Astrocyte of the hippocampus (primary cell): ENCODE measurements at places on chromosomes 12 and 14.

DNA sequence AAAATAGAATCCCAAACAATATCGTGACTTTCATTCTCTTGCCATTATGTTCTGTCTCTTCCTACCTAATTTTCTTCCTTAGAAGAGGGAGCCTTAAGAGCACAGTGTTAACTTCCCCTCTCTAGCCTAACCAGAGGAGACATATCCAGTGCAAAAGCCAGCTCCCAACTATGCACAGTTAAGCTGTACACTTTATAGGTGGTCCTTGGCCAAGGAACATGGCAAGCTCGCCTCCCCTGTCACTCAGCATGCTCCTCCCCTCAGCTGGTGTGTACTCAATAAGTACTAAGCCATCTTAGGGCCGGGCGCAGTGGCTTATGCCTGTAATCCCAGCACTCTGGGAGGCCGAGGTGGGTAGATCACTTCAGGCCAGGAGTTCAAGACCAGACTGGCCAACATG, 255.1 kb upstream of the TMPO start:
- no peak for DNase-seq

GRCh38 chr14:51328772-51329353, 88.8 kb downstream of the TMX1 start:
- DNase-seq: no peak

- DNase-seq: no peak
These were observed 127.7 kb upstream of the PLEKHG7 start for GRCh38 chr12:92574911-92575570.

DNA sequence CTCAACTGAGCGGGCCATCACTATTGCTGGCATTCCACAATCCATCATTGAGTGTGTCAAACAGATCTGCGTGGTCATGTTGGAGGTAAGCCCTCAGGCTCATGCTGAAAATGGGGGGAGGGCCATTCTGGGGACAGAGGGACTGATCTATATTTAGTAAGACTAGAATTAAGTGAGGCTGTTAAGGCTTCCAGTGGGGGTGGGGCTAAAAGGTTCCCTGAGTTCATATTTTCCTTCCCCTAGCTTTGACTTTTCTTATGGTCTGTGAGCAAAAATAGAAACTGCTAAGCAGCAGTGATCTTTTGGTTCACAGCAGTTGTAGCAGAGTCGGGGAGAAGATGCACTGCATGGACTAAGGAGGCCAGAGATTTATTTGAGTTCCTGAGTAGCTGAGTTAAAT, 9.2 kb downstream of the PCBP2 start:
- no peak for DNase-seq

DNA sequence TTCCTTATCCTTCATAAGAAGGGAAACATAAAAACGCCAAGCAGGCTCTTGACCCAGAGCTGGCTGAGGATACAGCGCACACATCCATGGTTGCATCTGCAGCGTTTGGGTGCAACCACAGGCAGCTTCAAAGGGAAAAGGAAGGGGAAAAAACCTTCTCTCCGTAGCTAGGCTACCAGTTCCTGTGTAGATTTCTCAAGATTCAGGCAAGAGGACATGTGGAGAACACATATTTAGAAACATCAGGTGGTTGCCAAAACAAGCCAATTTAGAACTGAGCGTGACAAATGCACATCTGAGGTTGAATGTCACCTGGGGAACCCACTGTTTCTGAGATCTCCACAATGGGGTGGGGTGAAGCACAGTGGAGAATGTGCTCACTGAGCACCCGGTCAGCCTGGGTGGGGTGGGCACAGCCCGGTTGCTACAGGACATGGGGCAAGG, 78.3 kb upstream of the BDKRB2 start:
- no peak for DNase-seq

DNA sequence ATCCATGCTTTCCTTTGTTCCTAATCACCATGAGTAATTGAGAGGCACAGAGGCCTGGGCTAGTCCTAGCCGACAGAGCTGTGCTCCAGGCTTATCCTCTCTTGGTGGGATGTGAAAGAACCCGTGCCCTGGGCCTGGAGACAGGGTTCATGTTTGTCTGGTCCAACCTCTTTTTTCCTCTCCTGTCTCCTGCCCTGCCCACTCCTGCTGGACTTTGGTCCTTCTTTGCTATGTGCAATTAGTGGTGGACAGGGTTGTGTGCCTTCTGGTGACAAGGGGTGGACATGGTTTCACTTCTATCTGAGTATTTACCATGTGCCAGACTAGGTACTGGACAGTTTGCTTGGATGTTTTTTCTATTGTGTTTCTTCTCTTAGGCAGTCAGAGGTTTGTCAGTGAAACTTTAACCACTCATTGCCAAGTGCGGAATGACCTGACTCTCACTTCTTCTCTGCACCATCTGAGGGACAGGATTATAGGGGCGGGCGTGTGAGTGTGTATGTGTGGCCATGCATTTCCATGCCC, 126.1 kb downstream of the SMOC1 start:
- no peak for DNase-seq

DNA sequence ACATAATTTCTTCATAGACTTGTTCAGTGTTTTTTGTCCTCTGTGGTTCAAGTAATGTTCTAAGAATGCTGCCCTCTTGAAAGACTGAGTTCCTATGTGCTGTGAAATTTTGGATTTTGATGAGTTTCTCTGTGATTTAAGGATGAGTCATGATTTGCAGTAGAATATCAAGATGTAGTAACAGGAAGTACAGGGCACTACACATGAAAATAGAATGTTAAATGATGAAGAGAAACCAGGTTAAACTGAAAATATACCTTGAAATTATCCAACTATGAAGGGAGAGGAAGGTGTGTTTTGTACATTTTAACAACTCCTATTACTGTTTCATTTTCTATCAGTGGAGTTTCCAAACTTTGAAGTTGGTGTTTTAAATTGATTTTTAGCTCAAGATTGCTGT, 4.8 kb downstream of the ELK3 start:
- peak; percentile 79 for DNase-seq
